ENCODE measurements at places on chromosomes 6 and 20.

DNA sequence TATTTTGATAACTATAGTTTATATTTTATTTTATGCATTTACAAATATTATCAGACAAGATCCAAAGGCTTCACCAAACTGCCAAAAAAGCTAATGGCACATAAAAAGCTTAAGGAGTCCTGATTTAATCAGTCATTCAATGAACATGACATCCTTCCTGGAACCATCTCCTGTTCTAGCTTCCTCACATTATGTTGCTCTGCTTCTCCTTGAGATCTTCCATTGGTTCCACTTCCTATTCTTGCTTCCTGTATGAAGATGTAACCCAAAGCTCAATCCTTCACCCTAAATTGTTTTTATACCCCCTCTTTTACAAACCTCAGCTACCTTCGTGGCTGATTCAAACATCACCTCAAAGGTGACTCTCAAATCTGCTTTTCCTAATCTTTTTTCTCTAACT is 4.5 kb upstream of the BRD2 start:
- DNase-seq, result no peak

- DNase-seq, result no peak
Observed at GRCh38 chr6:14310960-14311359, 193.4 kb downstream of the CD83 start.

DNA sequence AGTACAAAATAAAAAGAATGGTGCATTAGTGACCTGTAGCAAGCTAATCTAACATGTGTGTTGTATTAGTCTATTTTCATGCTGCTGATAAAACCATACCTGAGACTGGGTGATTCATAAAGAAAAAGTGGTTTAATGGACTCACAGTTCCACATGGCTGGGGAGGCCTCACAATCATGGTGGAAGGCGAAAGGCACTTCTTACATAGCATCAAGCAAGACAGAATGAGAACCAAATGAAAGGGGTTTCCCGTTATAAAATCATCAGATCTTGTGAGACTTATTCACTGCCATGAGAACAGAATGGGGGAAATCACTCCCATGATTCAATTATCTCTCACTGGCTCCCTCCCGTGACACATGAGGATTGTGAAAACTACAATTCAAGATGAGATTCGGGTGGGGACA is 45.4 kb upstream of the AIG1 start:
- DNase-seq, result no peak

GRCh38 chr6:169996378-169997051 is 245.1 kb downstream of the ERMARD start:
- DNase-seq, result no peak

- DNase-seq, result no peak
Observed at GRCh38 chr6:143578054-143578453, 66.5 kb upstream of the FUCA2 start.

DNA sequence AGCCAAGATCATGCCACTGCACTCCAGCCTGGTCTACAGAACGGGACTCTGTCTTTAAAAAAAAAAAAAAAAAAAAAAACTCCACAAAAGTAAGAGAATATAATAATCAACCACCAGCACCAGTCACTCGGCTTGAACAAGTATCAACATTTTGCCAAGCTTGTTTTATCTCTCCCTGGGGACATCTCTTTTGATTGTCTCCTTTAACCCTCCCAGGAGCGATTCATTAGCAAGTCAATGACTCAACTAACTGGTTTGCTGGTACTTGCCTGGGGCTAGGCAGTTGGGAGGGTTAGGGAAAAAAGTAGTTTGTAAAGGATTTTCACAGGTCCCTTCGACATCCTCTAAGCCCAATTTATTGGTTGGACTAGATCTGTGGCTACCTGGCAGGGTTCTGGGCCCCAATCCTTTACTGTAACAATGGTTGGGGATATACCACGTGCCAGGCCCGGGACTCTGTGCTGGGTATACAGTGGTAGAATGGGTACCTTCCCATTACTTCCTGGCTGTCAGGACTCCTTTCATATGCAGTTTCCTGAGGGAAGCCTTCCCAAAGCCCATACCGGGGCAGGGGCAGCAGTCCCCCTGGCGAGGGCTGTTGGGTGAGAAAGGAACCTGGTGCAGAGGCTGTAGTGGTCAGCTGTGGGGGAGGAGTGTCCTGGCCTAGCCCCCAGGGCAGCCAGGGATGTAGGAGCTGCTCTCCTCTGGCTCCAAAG is 12.2 kb downstream of the TGIF2 start:
- DNase-seq, result peak; percentile 71

DNA sequence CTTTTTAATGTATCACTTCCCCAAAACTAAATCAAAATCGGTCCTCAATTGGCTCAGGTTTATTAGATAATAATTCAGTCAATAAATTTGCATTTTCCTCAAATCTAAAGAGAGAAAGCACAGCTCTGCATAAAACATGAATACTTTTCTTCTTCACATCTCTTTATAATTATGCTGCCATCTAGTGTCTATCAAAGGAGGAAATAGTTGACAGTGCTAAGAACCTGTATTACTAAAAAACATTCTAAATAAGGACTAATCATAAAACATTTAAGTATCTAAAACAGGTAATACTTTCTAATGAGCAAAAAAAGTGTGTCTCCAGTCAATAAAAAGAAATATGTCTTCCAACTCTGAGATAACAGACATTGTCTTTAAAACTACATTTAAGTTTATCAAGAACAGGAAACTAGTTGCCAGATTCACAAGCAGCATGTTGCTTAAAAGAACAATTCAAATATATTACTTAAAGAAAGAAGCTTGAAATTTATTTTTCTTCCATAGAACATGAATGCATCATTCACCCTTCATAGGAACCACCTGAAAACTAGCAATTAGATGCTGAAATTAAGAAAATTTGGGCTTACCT is 56.5 kb upstream of the DST start:
- no peak for DNase-seq

- no peak for DNase-seq
Observed at GRCh38 chr6:75748003-75748742, 866 bp upstream of the MYO6 start.

- DNase-seq, result peak; percentile 12
Observed at GRCh38 chr6:3259491-3259958, 778 bp downstream of the PSMG4 start.

DNA sequence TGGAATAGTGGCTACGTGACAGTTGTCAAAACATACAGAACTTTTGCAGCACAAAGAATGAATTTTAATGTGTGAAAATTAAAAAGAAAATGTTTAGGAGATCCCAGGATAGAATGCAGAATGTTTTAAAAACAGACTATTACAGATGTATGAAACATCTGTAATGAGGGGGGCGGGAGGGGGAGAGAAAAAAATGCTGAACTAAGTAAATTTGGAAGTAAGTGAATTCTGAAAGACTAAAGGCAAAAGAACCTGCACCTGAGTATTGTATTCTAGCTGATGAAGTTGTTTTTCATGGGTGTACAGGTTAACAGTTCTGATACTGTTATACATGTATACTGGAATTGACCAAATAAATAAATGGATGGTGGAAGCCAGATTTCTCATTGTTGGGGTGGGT is 178.8 kb downstream of the ZFAND3 start:
- DNase-seq, result no peak

GRCh38 chr20:63858393-63859165 is 2.7 kb upstream of the ABHD16B start:
- DNase-seq, result no peak

DNA sequence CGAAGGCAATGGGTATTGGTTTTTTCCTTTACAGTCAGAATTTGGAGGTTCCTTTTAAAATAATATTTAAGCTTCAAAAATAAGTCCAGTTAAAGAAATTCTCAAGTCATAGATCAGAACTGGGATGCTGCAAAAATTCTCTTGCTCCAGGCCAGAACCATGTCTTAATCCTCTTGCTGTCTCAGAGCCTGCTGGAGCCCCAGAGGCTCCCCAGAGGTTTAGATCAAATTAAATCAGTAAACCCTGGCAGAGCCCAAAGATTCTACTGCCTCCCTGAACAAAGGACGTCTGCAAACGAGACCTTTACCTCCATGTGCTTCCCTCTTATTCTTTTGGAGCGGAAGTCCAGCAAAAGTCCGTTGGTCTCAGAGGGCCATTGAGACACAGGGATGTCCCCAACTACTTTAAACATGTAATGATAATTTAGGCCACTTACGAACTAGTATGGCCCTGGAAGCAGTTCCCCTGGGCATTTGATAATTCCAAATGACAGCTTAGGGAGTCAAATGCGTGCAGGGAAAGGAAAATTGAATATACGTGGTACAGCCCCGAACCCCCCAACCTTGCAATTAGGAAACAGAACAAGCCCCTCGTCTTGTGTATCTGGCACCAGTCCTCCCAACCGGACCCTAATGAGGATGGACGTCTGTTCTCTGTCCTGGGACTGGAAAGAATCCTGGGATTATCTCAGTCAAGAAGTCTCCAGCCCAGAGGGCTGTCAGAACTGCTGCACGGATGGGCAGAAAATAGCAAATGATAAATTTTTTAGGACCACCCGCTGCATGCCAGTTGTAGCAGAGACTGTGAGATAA is 31.5 kb downstream of the SULF2 start:
- no peak for DNase-seq

GRCh38 chr6:15491255-15491985 is 171.4 kb downstream of the DTNBP1 start:
- DNase-seq, result peak; percentile 81

DNA sequence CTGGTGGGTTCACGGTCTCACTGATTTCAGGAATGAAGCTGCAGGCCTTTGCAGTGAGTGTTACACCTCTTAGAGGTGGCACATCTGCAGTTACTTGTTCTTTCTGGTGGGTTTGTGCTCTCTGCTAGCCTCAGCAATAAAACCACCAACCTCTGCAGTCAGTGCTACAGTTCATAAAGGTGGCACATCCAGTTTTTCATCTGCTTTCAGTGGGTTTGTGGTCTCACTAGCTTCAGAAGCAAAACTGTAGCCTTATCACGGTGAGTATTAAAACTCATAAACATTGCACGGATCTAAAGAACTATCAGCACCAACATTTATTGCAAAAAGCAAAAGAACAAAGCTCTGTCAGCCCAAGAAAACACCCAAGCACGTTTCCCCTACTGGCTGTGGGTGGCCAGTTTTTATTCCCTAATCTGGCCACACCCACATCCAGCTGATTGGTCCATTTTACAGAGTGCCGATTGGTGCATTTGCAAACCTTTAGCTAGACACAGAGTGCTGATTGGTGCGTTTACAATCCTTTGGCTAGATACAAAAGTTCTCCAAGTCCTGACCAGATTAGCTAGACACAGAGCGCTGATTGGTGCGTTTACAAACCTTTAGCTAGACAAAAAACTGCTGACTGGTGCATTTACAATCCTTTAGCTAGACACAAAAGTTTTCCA is 3.4 kb upstream of the TMEM14C start:
- DNase-seq, result peak; percentile 5

DNA sequence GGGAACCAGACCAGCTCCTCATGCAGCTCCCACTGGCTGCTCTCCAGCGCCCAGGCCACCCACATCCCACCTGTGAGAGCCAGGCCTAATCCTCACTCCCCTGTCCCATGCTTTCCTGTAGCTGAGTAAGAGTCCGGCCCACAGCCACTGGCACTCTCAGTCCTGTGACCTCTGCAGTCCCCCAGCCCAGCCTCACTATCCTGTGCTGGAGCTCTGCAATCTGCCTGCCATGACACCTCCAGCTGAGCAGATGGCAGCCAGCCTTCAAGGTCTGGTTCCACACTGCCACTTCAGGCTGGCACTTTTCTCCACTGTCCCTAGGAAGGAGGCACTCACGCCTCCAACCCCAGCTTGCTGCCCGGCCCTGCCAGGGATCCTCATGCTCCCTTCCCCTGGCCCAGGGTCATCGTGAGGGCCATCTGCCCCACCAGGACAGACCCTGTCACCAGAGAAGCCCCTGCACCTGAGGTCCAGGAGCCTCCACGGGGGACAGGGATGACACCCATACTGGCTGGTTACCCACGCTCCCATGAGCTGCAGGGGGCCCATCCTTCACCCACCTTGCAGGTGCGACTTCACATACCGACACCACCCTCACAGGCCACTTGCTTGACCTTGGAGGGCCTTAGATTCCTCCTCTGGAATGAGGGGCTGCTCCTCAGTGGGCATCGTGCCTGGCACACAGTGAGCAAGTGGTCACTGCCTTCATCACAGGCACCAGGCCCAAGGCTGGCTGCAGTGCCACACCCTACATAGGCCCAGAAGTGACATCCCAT is 100.1 kb downstream of the ASXL1 start:
- DNase-seq, result no peak

DNA sequence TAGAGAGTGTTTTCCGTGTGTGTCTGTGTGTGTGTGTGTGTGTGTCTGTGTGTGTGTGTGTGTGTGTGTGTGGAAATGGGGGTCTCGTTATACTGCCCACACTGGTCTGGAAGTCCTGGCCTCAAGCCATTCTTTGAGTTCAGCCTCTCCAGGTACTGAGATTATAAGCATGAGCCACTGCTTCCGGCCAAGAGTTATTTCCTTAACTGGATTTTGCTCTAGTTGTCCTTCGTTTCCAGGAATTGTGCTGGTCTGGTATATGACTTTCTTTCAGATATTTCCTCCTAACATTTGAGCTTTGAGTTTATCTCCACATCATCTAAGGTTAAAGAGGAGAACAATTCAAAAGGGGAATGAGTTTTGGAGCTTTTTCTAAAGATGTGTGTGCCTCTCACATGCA is 124.8 kb downstream of the SH3BGRL2 start:
- no peak for DNase-seq

GRCh38 chr6:80331522-80331921 is 225.1 kb downstream of the BCKDHB start:
- DNase-seq, result no peak

DNA sequence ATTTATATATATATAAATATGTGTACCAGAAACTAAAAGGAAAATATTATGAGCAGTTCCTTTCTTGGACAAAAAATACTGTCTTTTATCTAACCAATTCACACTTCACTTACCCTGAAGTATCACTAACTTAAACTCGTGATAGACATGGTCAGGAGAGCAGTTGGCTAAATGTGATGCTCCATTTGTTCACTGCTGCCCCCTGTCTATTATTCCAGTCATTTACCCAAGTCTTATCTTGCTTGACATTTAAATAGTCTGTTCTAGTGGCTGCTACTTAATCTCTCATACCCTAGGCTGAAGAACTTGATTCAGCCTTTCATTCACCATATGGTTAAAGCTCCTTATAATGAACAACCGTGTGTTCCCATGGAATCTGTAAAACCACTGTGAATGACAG is 789.6 kb upstream of the EYS start:
- no peak for DNase-seq

DNA sequence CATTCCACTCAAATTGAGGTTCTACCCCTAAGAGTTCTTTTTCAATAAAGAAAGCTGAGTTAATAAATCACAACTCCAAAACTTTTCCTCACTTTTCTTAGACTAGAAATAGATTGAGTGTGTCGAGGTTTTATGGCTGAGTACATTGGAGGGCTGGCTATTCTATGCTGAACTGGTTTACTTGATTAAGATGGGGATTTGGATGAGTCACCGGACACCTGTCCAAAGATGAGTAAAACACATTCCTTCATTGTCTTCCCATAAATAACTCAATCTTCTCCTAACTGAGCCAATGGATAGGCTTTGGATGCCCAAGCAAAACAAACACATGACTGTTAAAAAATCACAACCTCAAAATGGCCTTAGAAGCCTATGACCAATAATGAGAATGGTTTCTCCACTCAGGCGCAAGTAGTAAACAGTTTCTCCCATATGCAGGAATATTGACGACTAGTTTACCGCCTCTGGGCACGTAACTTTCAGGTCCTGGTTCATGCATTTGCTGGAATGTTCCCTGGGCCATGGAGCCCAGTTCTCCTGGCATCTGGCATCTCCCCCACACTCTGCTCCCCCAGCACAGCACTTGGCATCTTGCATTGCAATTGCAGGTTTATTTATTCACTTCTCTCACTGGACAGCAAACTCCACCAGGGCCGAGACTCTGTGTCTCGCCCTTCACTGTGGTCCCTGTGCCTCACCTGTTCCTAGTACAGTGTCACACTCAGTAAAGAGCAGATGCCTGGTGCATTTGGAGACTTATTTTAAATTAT is 43.9 kb downstream of the BCAS1 start:
- DNase-seq, result no peak

GRCh38 chr6:1612974-1613306 is 3.2 kb downstream of the FOXC1 start:
- DNase-seq, result no peak

Measured in stromal cell of bone marrow (primary cell).